ENCODE measurements at places on chromosomes 5 and 9.

DNA sequence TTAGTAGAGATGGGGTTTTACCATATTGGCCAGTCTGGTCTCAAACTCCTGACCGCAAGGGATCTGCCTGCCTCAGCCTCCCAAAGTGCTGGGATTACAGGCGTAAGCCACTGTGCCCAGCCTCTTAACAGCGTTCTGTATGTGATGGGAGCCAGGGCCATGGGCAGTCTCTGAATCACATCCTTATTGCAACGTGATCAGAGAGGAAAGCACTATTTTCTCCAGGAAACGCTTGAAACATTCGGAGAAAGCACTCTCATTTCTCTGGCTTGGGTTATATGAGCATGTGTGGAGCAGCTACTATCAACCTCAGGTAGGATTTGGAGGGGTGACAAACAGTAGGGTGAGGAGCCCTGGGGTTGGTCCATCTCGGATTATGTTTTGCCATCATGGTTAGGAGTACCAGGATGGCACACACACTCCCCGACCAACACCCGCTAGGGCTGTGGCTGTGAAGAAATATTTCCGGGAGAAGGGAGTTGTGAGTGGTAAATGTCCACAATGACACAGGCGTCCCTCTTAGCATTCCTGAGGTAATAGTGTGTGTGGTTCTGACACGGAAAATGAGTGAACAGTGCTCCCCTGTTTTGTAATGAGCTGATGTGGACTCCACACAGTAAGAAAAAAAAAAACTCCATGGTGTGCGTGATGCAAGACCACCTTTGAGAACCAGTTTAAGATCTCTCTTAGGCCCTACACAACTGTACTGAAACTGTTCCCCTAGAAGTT, 406.2 kb upstream of the ZNF608 start:
- DNase-seq, result no peak

DNA sequence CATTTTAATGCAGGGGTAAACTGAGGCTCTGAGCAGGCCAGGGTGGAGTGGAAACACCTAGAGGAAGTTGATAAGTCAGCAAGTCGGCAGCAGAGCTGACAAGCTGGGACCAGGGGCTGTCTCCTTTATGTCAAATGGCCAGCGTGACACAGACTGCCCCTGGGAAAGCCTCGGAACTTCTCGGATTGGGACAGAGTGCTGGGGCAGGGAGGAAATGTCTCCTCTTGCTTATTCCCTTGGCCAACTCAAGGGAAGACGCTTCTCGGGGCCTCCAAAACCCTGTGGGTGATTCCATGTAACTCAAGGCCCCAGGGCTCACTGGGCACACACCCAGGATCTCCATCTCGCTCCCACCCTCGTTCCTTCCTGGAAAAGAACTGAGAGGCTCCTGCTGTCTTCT, 25.4 kb upstream of the ANXA6 start:
- DNase-seq, result no peak

- no peak for DNase-seq
These were observed 125.6 kb downstream of the ALDH1A1 start for GRCh38 chr9:72826996-72827949.

GRCh38 chr5:124317451-124317850, 429.0 kb downstream of the ZNF608 start:
- DNase-seq, result no peak

All from GM12891 (cell line).